Right hindlimb (tissue), 1 donor: ENCODE measurements at places on chromosomes 12 and 14.
A peak's percentile ranks its signal among the peaks of the same experiment; 100 is the strongest.

- no peak for DNase-seq
Observed at GRCh38 chr12:111437816-111438454, 32.2 kb downstream of the SH2B3 start.

GRCh38 chr12:92058664-92059063, 87.0 kb downstream of the BTG1 start:
- DNase-seq, result no peak

GRCh38 chr12:55748230-55748993, 5.5 kb downstream of the GDF11 start:
- DNase-seq, result no peak

GRCh38 chr12:1595690-1596347, 1.4 kb upstream of the FBXL14 start:
- no peak for DNase-seq

GRCh38 chr12:109085590-109085989, 7.7 kb downstream of the ALKBH2 start:
- DNase-seq, result no peak

- no peak for DNase-seq
Observed at GRCh38 chr12:85155791-85156190, 119.6 kb downstream of the LRRIQ1 start.

GRCh38 chr14:23056956-23057756, at the start of gene CDH24:
TSS of gene CDH24 (minus strand) at chr14:23057520. CDS start at chr14:23055733, 1,787 bp downstream.
- peak; percentile 89 for DNase-seq

GRCh38 chr14:34087571-34087970, 136.7 kb upstream of the EGLN3 start:
- no peak for DNase-seq

DNA sequence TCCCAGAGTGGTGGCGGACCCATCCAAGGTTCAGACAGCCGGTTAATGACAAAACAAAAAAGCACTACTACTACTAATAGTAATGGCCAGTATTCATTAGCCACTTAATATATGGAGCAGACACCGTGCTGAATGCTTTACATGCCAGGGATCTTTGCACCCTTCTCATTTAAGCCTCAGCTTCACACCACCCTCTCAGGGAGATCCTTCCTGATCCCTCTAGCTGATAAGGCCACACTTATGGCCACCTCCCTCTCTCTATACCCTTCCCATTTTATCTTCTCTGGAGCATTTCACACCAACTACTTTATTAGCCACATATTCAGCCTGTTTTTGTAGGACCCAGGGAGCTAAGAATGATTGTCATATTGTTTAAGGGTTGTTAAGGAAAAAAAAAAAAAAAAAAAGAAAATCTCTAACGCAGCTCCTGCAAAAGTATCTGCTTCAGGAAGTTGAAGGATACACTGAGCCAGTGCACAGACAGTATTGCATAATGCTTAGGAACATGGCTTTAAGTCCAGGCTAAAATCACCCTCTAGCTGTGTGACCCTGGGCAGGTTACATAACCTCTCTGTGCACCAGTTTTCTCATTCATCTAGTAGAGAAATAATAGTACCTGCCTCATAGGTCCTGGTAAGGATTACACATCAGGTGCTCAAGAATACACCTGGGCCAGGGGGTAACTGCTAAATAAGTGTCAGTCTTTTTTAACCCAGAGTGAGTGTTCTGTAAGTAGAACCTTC, 29.4 kb downstream of the NUAK1 start:
- no peak for DNase-seq

DNA sequence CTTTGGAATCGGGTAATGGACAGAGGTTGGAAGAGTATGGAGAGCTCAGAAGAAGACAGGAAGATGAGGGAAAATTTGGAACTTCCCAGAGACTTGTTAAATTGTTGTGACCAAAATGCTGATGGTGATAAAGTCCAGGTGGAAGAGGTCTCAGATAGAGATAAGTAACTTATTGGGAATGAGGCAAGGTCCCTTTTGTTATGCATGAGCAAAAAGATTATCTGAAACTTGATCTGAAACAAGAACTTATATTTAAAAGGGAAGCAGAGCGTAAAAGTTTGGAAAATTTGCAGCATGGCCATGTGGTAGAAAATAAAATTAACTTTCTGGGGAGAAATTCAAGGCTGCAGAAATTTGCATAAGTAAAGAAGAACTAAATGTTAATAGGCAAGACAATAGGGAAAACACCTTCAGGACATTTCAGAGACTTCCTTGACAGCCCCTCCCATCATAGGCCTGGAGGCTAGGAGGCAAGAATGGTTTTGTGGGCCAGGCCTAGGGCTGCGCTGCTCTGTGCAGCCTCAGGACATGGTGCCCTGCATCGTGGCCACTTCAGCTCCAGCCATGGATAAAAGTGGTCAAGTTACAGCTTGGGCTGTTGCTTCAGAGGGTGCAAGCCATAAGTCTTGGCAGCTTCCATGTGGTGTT, 425.7 kb upstream of the PRICKLE1 start:
- no peak for DNase-seq

GRCh38 chr12:69240631-69240995, 1.2 kb downstream of the CPSF6 start:
- DNase-seq, result peak; percentile 20

DNA sequence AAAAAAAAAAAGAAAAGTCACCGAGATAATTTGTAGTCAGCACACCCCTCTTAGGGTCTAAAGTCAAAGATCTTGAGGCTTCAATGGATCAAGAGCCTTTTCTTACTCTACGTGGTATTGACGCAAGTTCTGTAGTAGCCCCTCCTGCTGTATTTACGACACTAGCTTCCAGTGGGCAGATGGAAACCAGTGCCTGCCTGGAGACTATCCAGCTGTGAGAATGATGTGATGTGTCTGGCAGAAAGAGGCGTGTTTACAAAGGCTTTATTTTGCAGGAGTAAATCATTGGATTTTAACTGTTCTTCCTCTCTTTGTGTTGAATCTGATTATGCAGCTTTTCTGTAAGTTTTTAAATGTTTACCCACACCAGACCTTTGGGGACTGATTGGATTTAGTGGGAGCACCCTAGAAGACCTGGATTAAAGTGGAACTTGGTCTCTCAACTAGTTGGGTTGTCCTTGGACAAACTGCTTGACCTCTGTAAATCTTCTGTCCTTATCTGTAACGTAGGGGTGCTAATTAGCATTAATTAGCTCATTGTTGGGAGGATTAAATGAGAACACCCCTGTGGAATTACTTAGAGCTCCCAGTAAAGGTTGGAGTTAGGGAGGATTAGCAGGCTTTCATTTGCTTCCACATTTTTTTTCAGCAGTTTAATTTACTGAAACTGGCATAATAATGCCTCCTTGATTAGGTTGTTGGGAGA, 72.4 kb downstream of the RASSF3 start:
- DNase-seq, result peak; percentile 54

- DNase-seq, result no peak
Observed at GRCh38 chr12:41053046-41053445, 135.1 kb upstream of the PDZRN4 start.

GRCh38 chr14:95360828-95361227, 41.1 kb upstream of the CLMN start:
- DNase-seq, result no peak

GRCh38 chr12:89236748-89237383, 115.4 kb downstream of the DUSP6 start:
- DNase-seq, result no peak

DNA sequence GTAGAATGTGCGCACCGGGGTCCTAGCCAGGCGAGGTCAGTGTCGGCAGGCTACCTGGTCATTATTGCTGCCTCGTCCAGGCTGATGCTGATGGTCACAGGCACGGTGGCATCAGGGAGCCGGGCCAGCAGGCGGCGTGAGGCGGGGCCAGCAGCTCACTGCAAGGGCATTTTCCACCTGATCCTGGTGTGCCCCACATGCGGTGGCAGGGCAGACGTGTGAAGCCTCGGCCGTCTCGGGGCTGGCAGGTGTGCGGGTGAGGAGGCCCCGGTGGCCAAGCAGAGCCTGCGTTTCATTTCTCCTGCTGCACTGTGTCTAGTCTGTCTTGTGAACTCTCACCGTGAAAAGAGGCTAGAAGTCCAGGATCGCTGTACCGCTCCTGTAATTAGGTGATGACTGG, 12.0 kb upstream of the AMN start:
- DNase-seq, result no peak

DNA sequence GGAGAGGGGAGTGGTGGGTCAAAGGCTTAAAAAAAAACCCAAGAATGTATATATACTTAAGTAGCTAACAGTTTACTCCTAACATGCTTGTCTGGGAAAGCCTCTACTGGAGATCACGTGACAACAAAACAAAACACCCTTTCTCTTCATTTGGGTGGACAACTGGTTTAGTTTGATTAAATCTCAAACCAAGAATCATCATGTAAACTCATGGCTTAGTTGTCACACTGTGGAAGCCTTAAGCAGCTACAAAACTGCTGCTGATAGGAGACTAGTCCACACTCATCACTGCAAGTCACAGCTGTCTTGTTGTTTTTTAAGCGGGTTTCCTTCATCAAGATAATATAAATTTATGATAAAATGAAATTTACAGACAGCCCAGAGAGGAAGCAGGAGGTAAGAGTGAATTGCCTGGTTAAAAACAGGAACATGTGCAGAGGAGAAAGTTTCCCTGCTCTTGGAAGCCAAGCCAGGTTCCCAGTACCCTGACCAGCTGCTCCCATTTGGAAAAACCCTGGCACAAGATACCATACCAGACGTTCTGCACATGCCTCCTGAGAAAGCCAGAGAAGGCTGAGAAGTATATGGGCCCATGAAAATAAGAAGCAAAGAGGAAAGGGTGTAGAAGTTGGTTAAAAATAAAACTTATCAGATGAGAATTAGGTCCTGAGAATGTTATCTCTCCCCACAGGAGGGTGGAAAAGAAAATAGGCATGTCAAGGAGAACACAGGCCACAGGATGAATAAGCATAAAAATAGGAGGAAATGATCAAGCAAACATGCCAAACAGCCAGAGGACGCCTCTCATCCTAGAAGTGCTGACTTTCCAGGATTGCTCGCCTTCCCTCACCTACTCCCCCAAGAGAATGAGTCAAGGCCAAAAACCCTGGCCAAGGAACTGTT, 34.0 kb downstream of the EGLN3 start:
- peak; percentile 56 for DNase-seq

DNA sequence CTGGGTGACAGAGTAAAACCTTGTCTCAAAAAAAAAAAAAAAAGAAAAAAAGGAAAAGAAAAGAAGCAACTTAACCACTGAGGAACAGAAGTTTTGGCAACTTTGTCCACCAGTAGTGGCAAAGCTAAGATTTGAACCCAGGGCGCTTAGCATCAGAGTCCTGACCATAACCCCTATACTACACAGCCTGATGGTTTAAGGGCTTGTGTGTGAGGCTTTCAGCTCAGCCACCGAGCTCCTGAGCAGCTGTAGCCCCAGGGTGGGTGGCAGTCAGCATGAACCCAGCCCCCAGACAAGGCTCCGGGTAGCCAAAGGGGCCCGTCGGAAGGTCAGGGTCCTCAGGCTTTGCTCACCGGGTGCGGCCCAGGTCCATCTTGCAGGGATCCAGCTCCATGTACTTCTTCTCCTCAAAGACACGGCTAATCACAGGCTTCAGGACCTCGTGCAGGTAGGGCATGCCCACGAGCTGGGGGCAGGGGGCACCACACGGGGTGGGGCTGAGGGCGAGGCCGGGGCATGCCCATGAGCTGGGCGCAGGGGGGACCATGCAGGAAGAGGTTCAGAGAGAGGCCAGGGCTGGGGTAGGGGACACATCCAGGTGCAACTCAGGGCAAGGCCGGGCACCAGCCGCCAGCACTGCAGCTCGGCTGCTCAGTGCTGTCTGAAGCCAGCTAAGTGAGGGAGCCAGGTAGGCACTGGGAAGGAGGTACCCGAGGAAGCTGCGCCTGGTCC, 20.9 kb downstream of the RASAL1 start:
- no peak for DNase-seq

DNA sequence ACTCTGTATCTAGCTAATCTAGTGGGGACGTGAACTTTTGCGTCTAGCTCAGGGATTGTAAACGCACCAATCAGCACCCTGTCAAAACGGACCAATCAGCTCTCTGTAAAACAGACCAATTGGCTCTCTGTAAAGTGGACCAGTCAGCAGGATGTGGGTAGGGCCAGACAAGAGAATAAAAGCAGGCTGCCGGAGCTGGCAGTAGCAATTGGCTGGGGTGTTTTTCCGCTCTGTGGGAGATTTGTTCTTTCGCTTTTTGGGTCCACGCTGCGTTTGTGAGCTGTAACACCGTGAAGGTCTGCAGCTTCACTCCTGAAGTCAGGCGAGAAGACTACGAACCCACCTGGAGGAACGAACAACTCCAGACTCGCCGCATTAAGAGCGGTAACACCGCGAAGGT, 76.5 kb downstream of the SPRING1 start:
- DNase-seq, result no peak
